T-helper 1 cell (primary cell): ENCODE measurements at places on chromosomes 6 and 20.

DNA sequence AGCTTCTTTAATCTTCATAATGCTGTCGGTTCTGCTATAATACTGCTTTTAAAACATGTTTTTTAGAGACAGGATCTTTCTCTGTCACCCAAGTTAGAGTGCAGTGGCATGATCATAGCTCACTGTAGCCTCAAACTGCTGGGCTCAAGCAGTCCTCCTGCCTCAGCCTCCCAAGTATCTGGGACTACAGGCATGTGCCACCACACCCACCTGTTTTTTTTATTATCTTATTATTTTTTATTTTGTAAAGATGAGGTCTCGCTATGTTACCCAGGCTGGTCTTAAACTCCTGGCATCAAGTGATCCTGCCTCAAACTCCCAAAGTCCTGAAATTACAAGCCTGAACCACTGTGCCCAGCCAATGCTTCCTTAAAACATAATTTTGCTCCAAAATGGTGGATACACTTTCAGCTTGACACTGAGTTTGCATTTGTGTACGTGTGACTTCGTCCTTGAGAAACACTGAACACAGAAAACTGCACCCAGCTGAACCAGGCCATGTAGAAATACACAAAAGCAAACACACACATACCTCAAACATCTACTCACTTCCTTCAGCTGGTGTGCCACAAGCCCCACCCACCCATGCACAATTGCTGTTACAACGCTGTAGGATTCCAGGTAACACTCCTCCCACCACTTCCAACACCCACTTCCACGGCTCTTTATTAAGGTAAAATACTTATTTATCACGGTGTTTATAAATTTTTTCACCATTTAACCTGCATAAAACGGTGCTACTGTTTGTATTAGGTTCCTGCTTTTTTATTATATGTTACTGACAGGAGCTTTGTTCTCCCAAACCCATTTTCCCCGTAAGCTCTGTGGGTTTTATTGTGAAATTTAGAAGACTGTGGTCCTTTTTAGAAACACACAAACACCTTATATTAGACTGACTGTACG lies 109.1 kb downstream of the TSHZ2 start:
- DNase-seq, result no peak

DNA sequence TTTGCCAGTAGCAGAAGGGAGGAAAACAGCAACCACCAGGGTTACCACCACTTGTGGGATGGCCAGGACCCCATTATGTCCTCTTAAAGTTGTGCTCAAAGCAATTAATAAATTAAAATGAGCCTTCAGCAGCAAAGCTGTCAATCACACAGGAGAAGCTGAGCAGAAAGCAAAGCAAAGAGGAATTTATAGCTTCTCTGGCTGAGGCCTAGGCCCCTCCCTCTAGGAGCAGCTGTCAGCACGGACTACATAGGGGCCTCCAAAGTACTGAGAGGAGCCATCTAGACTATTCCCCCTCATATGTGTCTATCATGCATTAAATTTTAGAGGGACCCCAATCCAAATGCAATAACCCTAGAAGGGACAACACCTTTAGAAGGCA lies 6.4 kb downstream of the CCND3 start:
- no peak for DNase-seq

DNA sequence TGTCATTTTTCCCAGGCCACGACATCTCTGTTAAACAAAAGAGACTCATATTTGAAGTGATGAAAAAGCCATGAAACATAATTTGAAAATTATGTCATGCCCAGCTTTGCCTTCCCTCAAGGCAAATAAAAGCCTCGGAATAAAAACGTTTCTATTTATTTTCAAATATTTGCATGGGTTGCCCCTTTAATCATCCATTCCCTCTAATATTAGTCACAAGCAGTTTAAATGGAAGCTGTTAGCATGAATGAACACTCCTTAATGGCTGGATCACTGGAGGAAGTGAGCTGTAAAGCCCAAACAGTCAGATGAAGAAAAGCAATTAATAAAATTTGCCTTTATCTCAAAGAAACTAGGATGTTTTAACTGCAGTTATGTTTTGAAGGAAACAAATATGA lies 69.3 kb upstream of the STMND1 start:
- DNase-seq, result no peak

- DNase-seq, result no peak
Measured at GRCh38 chr6:169248521-169248971, 5.1 kb downstream of the THBS2 start.

- no peak for DNase-seq
Measured at GRCh38 chr6:31794866-31795615, 511 bp downstream of the VARS1 start.

GRCh38 chr20:4180356-4180755 lies 165.0 kb upstream of the RNF24 start:
- DNase-seq, result no peak

DNA sequence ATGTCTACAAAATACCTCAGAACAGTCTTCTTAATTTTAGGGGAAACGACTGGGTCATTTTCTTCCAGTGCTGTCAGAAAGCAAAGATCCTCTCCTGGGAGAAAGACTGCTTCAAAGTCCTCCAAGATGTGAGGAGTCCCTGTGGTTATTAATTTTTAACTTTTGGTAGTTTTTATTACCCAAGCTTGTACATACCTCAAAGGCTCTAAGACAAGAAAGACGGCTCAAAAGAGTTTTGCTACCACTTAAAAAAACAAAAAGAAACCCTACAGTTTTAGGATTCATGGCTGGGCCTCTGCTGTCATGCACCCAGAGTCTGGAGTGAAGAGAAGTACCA lies 56.1 kb upstream of the APCDD1L start:
- no peak for DNase-seq

- DNase-seq, result no peak
Measured at GRCh38 chr20:50855498-50856474, 60.9 kb downstream of the BCAS4 start.
